ENCODE measurements at places on chromosomes 2 and 18.

- DNase-seq = no peak
Measured at GRCh38 chr2:148167241-148167766, 146.4 kb downstream of the MBD5 start.

DNA sequence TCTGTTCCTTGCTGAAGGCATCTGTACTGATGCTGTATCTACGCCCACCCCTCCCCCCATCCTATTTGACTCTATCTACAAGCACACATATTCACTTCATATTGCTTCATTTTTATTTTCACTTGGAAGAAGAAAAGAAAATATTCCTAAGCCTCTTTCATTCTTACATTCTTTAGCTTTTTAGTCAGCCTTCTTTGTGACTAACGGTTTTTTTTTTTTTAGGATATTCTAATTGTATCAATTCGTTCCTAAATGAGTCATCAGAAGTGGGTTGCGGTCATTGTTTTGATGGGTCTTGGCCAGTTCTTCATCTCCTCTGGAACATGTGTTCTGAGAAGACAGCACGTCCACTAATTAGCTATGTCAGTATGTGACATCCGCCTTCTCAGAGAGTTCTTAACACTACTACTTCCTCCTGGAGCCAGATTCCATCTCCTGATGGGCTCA, 88.7 kb downstream of the MYO1B start:
- DNase-seq = peak; percentile 63

DNA sequence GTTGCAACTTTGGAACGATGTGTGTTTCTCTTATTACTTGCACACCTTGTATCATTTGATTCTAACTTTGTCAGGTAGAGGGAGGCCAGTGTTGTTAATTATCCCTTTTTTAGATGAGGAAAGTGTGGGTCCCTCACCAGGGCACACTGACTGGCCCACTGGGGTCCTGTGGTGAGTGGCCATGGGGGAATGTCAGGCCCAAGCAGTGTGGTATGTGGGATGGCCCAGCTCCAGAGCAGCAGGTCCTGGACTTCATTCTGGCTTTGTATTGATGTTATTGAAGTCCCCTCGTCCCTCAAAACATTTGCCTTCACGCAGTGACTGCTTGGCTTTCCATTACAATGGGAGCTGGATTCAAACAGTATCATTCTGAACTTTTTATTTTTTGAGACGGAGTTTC, 11.7 kb downstream of the NCK2 start:
- no peak for DNase-seq

- DNase-seq = peak; percentile 74
Measured at GRCh38 chr2:133434959-133435668, 133.1 kb downstream of the NCKAP5 start.

DNA sequence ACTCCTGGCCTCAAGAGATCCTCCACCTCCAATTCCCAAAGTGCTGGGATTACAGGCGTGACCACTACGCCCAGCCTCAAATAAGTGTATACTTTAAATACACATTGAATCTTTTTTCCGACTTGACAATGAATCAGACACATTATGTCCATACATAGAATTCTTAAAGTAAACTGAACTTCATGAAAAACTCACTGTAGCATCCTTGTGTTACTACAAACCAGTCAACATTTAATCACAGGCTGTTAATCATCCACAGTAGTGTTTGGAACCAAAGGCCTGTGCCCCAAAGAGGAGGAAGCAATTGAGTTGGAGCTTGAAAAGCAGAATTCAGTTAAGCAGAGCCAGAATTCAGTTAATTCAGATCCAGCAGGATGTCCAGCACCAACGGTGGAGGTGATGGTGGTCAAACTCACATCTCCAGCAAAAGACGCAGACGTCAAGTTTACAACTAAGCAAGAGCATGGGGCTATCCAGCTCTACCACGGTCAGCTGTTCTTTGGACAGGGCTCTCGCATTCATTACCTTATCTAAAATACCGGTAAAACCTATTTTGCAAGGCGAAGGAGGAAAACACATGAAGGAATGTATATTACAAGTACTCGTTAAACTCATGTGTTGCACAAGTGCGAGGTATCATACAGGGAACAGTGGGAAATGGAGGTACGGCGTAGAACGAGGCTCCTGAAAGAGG, 1.2 kb downstream of the SLC39A6 start:
- DNase-seq = no peak

GRCh38 chr2:46704041-46704440, 211.6 kb downstream of the MCFD2 start:
- no peak for DNase-seq

- DNase-seq = no peak
Measured at GRCh38 chr2:201363857-201364560, 6.9 kb upstream of the FLACC1 start.

DNA sequence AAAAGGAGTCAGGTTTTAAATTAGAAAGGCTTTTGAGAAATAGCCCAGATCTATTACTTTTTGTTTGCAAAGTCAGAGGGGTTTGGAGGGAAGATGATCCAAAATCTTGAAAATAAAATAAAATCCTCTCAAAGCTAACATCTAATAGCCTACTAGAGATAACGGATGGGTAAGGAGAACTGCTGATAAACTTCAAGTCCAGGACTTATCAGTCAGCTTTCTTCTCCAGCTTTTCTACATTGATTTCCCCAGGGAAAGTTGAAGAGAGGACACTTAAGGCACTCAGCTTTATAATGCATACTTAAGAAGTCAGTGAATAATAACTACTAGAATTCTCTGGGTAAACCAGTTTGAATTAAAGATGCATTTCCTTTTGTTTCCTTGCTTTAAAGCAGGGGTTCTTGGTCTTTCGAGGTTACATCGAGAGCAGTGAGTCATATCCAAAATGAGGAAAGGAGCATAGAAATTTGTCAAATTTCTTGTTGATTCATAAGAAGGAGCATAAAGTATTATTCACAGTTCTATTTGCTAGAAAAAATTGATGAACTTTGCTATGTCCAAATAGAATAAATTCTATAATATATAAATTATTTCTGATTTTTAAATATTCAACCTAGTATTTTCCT, 43.2 kb upstream of the ITPRID2 start:
- DNase-seq = no peak

GRCh38 chr18:8910843-8911242, 191.7 kb upstream of the NDUFV2 start:
- DNase-seq = no peak

- DNase-seq = no peak
Measured at GRCh38 chr2:37387148-37387835, 42.9 kb downstream of the QPCT start.

DNA sequence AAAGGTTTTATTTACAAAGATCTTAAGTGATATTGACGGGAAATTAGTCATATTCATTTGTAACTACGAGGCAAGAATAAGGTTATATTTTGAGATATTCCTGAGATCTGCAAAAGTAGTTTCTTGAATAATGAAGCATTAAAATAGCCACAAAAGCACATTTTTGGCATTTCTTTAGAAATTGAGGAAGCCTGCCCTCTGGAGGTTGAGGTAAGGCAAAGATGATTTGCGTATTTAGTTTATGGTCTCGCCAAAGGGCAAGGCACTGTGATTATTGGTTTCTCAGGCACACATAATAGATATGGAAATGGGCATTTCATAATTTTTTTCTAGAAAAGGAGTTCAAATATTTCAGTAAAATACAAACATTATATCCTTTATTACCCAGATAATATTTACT, 143.7 kb upstream of the RPRM start:
- no peak for DNase-seq

- DNase-seq = peak; percentile 91
Measured at GRCh38 chr2:199228887-199229819, 228.6 kb downstream of the SATB2 start.

GRCh38 chr2:200756618-200757321, 54.9 kb upstream of the BZW1 start:
- peak; percentile 67 for DNase-seq

DNA sequence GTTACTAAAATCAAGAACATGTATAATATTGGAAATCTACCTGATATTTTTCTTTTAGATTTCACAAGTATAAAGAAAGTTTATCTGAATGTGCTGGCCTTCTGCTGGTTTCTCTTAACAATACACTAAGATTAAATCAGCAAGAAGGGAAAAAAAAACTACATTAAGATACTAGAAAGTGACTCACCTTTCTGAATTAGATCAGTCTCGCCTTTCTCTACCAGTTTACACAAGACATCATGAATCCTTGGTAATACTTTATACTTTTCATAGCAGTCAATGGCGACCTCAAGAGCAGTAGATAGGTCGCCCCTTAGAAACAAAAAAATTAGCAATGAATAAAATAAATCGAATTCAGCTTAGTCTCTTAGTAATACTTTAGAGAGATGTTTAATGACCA, 61.2 kb downstream of the LRPPRC start:
- no peak for DNase-seq

GRCh38 chr18:53004798-53005197, 664.8 kb downstream of the DCC start:
- DNase-seq = no peak

DNA sequence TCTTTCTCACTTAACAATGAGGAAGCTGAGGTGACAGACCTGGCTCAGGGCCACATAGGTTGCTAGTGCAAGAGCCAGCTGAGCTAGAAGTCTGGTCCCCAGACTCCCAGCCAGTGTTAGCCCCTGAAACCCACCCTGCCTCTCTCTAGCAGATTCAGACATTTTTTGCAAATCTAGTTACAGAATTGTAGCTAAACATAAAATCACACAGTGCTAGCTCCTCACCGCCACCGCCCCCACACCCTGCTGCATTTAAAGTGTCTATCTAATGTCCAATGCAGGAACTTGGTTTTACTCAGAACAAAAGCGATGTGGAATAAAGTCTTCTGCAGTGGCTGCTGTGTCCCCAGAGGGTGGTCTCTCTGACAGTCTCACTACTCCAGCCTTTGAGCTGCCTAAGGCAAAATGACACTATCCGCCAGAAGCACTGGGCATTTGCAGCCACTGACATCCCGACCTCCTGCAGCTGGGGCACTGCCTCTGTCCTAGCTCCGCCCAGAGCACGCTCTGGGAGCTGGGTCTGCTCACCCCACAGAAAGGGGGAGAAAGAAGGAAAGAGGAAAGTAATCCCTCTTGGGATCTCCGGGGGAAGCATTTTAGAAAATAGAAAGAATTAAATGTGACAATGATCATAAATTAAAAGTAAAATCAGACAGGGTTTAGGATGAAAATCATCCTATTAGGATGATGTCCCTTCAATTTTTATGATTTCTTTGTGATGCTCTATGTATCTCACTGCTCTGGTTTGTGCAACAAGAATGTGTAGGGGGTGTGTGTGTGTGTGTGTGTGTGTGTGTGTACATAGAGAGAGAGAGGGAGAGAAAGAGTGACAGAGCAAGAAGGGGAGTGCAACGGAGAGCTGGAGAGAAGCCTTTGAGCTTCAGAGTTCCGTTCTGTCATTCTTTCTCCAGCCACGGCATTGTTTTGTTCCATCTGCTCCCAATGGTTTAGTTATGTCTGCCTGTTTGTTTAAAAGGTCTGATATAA, 50.5 kb upstream of the ST8SIA3 start:
- no peak for DNase-seq

- no peak for DNase-seq
Measured at GRCh38 chr2:98580656-98581284, 27.5 kb downstream of the COA5 start.

DNA sequence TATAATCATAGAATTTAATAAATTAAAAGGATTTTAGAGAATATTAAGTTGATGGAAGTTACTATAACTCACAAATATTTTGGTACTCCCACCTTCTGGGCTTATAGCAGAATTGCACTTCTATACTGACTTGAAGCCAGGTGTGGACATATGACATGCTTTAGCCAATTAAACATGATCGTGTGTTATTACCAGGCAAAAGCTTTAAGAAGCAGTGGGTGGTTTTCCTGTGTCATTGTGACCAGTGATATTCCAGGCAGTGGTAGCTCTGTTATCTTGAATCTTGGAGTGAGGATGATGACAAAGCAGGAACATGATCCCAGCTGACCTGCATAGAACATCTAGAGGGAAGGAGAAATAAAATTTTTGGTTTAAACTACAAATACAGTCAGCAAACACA, 370.9 kb upstream of the ZEB2 start:
- no peak for DNase-seq

DNA sequence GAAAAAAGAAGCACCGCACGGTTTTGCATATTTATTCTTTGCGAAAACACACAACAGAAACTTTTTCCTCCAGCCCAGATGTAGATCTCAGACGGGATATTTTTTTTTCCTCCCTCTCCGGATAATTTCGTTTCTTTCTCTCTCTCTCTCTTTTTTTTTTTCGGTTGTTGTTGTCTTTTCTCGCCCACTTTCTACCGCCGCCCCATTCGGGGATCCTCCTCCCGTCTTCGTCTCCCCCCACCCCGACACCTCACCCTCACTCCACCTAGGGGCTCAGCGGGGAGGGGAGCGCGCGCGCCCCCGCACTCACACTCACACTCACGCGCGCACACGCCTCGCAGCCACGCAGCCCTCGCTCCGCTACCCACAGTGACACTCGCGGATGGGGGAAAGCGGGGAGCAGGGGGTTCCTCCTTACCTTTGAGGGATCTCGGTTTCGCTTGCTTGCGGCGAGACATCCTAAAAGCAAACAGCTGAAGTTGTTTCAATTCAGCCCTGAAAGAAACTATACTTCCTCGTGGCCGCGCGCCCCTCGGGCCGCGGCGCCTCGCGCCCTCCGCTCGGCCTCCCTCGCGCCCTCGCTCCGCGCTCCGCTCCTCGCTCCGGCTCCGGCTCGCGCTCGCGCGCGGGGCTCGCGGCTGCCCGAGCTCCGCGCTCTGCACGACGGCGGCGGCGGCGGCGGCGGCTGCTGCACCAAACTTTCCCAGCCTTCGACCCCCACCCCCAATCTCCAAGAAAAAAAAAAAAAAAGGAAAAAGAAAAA, 1.3 kb downstream of the ZNF521 start:
- DNase-seq = peak; percentile 28

- no peak for DNase-seq
Measured at GRCh38 chr2:135409436-135409835, 121.6 kb downstream of the ZRANB3 start.

DNA sequence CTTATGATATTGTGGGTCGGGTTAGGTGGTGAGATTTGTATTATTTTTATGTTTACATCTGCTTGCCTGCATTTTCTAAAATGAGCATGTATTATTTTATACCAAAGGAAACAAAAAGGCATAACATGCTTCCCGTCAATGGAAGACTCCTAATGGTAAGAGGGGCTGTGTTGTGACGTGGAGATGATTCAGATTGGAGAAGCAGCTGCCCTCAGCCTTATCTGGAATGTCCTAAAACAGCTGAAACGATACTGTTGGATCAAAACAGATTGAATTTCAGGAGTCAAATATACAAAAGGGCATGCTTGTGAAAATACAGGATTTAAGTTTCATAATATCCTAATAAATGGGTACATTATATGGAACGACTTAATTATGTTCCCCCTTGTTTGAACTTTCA, 19.0 kb downstream of the DGKD start:
- DNase-seq = no peak

DNA sequence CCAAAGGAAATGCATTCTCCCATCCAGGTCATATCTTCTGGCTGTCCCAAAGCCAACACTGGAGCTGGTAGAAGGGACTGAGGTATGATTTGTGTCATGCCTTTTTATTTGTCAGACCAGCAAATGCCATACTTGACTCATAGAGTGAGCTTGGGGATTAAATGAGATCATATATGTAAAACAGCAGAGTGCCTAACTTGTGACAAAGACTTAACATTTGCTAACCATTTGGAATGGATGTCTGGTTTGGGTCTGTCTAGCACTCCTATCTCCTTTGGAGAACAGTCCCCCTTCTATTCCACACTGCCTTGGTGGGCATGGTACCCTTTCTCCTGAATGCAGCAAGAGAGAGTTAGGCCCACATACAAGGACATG, 128.5 kb upstream of the LGALSL start:
- no peak for DNase-seq

Data from MG63 (cell line).